ENCODE measurements at places on chromosomes 7 and 10. TPM values are rescaled to one million over a fixed set of nuclear protein-coding genes. Genes with fewer than 3 reads are reported as not detected.

The IFIT1B gene
- not detected for total RNA-seq

The PDE6C gene
- total RNA-seq, result not detected

The ADRA2A gene
- total RNA-seq, result 0.05 TPM

The SLC16A12 gene
- not detected for total RNA-seq

The CHCHD1 gene
- 41.2 TPM for total RNA-seq

The ZFAND2A gene
- total RNA-seq, result 24.1 TPM

The CPXM2 gene
- not detected for total RNA-seq

DNA sequence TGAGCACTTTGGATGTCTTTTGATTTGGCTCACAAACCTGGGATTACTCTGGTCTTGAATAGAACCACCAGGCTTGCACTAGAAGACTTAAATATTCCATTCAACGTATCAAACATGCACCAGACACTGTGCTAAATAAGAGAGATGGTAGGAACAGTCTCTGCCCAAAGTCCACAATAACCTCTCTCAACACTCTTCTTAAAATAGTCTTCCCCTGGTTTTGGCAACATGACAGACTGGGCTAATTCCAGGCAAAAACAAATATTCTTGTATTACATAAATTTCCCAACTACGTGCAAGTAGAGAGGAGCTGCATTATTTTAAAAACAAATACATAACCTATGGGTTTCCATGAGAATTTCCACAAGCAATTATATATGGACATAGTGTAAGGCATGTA is 64.8 kb upstream of the PAPSS2 start:
- no peak for DNase-seq

- no peak for DNase-seq
Observed at GRCh38 chr7:84181628-84182027, 13.0 kb downstream of the SEMA3A start.

DNA sequence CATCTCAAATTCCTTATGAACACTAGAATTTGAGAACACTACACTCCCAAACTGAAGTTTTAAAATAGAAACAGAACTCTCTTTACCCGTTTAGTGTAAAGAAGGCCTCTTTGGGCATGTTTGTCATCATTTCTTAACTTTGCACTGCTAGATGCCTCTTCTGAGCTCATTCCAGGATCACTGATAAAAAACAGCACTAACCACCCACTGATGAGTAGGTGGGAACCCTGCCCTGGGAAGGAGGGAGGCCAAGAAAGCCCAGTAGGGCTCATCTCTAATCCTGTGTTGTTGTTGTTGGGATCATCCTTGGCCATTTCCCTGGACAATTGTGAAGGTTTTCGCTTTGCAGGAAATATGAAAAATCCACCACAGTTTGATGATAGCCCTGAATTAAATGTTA is 68.2 kb downstream of the CUBN start:
- DNase-seq, result no peak

DNA sequence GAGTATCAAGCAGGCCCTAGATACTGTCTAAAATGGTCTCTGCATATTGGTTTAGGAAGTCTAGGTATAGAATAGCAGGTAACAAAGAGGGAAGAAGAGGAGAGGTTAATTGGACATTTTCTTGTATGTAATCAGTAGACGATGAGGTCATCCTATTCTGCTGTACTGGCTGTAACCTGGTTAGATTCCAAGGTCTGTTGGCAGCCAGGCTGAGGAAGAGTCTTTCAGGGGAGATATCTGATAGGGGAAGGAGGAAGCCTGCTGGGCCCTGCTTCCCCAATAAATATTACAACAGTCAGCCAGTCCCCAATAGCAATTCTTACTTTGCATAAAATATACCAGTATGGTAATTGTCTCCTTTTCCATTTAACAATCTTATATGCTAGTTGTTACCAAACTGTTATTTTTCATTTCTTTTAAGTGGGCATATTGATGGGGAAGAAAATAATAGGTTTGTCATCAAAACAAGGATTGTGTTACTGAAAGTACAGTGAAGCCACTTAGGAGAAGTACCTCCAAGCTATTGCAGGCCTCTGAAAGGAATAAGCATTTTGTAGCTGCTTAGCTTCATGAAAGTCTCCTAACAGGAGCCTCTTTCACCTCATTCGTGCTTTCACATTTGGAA is 186.4 kb downstream of the LRRC4 start:
- DNase-seq, result no peak

GRCh38 chr7:289209-289755 is 688 bp upstream of the FOXL3 start:
- DNase-seq, result no peak

DNA sequence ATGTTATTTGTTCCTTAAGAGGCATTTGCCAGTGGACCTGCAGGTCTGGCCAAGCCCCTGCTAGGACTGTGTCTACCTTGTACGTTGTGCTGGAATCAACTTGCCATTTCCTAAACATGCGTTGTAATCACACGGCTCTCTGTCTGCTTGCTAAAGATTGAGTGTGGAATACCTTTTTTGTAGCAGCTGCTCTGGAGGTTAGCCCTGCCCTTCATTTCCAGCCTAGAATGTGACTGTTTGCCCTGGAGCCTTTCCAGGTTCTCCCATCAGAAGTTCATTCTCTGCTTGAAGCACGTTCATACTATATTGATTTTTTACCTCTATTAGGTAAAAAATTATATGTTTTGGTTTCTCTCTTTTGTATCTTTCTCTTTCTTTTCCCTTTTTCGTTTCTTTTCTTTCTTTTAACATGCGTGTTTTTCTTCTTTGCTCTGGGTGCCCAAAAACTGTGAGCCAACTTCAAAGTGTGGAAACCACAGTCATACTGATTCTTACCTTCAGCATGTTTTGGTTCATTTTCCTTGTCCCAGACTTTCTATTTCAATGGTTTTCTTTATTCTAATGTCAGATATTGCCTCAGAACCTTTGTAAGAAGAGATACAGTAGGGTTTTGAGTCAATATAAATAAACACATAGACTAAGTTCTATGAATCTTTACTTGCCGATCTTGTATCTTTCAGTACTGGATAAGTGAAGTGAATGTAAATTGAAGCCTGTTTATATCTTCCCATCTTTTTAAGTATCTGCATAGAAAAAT is 111.9 kb upstream of the RPA3 start:
- no peak for DNase-seq

GRCh38 chr10:7411671-7412128 is 866 bp upstream of the SFMBT2 start:
- DNase-seq, result no peak

DNA sequence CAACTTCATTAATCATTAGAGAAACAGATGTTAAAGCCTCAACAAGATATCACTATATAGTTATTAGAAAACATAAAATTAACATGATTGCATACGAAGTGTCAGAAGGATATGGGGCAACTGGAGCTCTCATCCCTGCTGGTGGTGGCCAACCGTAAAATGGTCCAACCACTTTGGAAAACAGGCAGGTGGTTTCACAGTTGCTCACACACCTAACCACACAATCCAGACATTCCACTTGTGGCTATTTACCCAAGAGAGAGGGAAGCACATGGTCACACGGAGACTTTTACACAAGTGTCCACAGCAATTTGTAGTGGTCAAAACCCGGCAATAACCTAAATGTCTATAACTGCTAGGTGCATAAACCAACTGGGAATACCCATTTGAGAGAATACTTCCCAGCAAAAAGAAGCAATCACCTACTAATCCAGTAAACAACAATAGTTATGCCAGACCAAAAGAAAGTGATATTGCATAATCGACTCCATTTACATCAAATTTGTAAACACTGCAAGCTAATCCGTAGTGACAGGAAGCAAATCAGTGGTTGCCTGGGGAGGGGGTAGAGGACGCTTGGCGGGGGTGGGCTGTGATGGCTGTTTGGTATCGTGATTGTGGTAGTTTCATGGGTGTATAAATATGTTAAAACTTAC is 91.8 kb downstream of the LARP4B start:
- DNase-seq, result no peak

DNA sequence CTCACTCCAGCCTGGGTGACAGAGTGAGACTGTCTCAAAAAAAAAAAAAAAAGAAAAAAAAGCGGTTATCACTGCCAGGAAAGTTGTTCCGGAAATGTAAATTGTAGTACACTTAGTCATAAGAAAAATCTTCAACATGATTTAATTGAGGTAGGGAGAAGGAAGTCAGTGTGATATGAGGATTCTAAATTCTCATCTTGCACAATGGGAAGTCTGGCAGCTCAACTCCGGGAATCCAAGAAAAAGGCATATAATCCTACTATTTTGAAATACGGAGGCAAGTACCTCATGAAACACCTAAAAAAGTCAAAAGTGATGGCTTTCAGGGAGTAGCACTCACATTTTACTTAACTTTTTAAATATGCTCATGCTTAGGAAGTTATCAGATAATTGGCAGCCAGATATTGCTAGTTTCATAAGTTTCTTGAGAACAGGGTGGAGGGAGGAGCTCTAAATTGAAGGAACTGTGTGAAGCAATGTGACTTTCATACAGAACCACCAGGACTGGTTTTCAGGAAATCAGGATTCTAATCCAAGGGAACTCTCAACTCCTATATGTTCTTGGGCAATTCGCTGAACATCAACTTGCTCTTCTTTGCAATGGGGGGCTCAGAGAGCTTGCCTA is 2.7 kb upstream of the C7orf25 start:
- DNase-seq, result no peak

GRCh38 chr10:127402596-127403409 is 146.3 kb upstream of the NPS start:
- DNase-seq, result no peak

GRCh38 chr10:110803830-110804338 is 67.8 kb upstream of the PDCD4 start:
- peak; percentile 22 for DNase-seq

DNA sequence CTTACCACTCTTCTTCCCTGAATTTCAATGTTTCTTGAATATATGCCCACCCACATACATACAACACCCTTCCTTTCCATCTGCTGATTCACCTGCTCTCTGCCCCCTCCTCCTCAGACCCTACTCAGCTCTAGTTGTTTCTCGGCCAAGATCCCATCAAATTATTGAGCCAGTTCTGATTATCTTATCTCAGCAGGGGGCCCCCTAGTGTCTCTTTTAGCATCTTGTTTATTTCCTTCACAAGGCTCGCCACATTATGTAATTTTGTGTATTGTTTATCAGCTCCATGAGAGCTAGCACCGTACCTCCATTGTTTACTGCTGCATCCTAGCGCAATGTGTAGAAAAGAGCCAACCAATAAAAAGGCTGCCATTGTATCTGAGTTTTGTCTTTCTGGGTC is 71.9 kb downstream of the FAM13C start:
- no peak for DNase-seq

GRCh38 chr7:17289074-17289645 is 9.3 kb upstream of the AHR start:
- DNase-seq, result no peak

DNA sequence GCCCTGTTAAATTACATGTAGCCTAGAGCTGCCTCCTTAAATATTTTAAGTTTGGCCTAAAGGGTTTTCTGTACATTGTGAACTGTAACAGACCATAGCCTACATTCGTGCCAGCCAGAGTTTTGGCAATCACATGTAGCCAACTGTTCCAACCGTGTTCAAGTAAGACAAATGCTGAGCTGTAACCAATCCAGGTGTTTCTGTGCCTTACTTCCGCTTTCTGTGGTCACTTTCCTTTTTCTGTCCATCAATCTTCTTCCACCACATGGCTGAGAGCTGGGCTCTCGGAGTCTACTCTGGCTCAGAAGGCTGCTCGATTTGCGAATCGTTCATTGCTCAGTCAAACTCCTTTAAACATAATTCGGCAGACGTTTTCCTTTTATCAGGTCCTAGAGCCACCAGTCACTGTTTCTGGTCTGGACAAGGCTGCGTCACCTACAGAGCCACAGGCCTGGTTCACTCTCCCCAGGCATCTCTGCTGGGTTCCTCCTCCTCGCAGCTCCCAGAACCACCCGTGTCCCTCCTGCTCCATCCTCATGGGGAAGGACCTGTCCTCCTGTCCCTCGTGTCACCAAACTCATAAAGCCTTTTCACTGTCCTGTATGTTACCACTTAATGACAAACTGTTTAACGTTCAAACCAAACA is 158.0 kb upstream of the RHEB start:
- DNase-seq, result no peak

DNA sequence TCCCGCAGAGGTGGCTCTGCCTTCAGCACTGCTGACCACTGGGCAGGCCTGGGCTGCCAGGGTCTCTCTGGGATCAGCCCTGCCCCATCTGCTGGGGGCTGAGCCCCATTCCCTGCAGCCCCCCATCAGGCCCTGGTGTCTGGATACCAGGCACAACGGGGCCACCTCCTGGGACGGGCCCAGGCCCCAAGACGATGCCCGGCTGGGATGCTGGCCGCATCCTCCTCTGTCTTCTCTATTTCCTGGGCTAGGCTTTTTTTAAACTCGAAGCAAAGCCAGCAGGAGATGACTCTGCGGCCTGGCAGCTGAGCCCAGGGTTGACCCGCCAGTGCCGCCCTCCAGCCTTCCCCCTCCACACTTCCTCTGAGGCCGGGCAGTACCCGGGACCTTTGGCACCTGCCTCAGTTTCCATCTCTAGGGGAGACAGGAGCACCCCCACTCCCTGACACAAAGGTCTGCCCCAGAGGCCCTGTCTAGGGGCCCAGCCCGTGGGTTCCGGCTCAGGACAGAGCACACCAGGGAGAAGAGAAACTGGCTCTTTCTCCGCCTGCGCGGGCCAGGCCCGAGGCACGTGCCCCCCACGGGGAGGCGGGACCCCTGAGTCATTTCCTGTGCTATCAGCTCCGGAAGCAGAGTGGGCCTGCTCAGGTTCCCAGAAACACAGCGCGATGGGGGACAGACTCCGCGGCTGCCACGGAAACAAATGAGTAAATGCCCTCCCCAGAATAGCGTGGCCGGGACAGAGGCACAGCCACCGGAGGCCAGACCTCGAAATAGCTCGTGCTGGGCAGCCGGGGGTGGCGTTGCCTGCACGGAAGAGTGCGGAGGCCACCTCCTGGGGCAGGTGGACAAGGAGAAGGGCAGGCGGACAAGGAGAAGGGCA is 84.6 kb upstream of the PDGFA start:
- no peak for DNase-seq

DNA sequence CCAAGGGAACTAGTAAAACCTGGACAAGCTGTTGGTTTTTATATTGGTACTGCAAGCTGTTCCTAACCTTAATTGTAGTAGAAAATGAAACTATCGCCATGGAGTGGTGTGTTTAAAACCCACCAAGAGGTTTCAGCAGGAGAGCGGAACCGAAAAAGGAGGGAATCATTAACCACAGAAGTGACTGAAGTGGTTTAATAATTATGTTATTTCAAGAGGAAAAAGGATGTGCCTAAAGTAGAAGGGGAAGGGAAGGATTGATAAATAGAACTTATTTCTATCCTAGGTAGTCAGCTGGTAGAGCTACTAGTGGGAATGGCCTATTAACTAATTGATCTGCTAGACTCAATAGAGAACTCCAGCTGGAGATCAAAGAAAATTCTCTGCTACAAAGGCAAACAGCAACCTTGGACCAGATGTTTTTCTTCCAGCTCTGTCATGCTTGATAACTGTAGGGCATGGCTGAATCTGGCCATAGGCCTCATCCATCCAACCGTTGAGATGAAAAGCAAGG is 91.8 kb downstream of the BAMBI start:
- DNase-seq, result no peak

DNA sequence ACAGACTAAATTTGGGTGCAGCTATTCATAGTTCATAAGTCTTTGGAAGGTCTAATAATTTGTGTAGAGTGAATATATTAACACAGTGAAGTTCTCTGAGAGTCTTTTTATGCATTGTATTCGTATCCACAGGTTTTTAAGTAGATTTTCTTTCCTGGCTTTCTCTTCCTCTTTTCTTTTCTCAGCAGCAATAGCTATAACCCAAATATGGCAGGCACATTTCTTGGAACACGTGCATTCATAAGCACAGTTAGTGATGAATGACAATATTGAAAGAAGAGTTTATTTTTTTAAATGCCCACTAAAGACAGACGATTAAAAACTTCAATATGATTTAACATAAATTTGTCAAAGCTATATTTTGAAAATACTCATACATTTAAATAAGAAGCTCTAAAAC is 220.5 kb upstream of the MBL2 start:
- no peak for DNase-seq

- DNase-seq, result no peak
Observed at GRCh38 chr7:12508554-12508953, 62.0 kb upstream of the SCIN start.
